ENCODE measurements at places on chromosomes 1 and 21. TPM values are rescaled to one million over a fixed set of nuclear protein-coding genes. Genes with fewer than 3 reads are reported as not detected.

SH2D5 gene
- total RNA-seq: not detected

IL20 gene
- not detected for total RNA-seq

C1orf87 gene
- total RNA-seq: not detected

S100A3 gene
- total RNA-seq: not detected

RAB13 gene
- total RNA-seq: 0.25 TPM

DNA sequence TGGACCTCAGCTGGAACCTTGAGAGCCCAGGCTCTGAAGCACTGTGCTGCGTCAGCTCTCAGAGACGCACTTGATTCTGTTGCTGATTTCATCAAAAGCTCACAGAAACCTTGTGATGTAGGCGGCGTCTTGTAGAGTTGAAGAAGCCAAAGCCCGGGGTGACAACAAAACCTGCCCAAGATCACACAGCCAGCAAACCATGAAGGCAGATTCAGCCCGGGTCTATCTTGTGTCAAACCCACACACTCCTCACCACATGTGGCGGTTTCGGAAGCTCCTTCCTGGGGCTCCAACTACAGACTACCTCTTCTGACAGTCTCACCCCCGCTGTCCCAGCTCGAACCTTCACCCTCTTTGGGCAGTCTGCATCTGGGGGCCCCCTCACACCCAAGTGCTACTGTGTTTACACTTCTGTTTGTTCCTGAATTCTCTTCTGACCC is 50.4 kb downstream of the TENT5C start:
- H3K36me3 ChIP-seq: no peaks in the 10 kb centered on the region
- no peaks in the 10 kb centered on the region for H3K27me3 ChIP-seq
- peaks cover 94% of the 10 kb centered on the region for H3K4me1 ChIP-seq
- H3K4me3 ChIP-seq: no peak overlapping the region
- H3K27ac ChIP-seq: peak overlapping the region; percentile 80

DNA sequence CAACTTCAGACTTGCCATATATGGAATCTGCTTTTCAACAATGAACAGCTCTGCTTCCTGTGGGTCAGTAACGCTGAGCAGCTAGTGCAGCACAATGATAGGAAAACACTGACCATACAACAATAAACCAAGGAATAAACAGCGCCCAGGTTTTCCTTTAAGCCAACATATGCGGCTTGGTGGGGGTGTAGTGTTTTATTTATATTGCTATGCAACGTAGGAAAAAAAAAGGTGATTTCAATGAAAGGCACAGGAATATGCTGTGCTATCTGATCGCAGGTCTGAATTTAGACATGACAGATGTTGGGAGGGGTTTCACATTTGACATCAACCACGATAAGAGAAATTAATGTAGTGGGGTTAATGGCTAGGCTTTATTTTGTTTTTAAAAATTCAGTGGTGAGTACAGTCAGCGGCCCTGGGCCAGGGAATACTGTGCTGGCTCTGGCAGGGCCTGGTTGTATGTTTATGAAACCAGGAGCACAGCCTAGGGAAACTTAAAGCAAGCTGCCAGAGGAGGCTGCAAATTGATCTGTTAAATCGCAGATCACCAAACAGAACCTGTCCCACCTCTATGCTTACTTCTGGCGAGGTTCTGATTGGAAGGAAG is 4.3 kb downstream of the TSPAN2 start:
- H3K4me1 ChIP-seq: peaks cover 46% of the 10 kb centered on the region
- H3K27ac ChIP-seq: peak overlapping the region; percentile 49
- no peaks in the 10 kb centered on the region for H3K36me3 ChIP-seq
- no peak overlapping the region for H3K4me3 ChIP-seq

DNA sequence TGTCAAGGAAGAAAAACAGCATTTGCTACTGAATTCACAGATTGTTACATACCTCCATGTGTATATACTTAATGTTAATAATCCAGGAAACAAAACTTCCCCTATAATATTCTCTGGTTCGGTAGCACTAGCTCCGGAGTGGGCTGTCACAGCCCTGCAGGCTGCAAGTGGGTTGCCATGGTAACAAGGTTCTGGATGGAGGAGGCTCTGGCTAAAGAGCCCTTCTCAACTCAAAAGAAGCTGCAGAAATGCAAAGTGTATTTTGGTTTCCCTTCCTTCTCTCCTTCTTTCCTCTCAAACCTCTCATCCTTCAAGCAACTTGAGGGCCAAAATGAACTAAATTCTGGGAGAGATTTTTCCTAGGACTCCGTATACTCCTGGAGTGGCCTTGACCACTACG is 45.2 kb downstream of the ASTN1 start:
- no peak overlapping the region for H3K4me3 ChIP-seq
- H3K4me1 ChIP-seq: no peaks in the 10 kb centered on the region
- no peaks in the 10 kb centered on the region for H3K27me3 ChIP-seq
- no peak for DNase-seq
- H3K36me3 ChIP-seq: no peaks in the 10 kb centered on the region

DNA sequence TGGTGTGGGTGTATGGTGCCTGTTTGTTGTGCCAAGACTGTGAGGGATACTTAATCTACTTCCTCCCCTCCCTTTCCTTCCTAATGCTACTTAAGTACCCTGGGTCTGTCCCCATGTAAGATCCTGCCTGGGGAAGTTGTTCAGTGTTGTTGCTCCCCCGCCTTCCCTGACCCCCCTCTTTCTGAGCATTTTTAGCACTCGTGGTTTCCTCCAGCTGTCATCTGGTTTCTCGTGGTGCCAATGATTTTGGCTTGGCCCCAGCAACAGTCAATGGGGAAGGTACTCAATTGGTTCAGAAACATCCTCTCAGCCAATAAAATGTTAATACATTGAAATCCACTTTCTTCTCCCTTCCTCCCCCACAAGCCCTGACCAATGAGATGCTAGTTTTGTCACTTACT is 8.0 kb upstream of the B4GALT3 start:
- no peak overlapping the region for H3K4me3 ChIP-seq
- H3K27ac ChIP-seq: peak overlapping the region; percentile 83
- no peaks in the 10 kb centered on the region for H3K36me3 ChIP-seq
- peak; percentile 93 for DNase-seq
- H3K4me1 ChIP-seq: peaks cover 72% of the 10 kb centered on the region
- H3K27me3 ChIP-seq: no peaks in the 10 kb centered on the region

DNA sequence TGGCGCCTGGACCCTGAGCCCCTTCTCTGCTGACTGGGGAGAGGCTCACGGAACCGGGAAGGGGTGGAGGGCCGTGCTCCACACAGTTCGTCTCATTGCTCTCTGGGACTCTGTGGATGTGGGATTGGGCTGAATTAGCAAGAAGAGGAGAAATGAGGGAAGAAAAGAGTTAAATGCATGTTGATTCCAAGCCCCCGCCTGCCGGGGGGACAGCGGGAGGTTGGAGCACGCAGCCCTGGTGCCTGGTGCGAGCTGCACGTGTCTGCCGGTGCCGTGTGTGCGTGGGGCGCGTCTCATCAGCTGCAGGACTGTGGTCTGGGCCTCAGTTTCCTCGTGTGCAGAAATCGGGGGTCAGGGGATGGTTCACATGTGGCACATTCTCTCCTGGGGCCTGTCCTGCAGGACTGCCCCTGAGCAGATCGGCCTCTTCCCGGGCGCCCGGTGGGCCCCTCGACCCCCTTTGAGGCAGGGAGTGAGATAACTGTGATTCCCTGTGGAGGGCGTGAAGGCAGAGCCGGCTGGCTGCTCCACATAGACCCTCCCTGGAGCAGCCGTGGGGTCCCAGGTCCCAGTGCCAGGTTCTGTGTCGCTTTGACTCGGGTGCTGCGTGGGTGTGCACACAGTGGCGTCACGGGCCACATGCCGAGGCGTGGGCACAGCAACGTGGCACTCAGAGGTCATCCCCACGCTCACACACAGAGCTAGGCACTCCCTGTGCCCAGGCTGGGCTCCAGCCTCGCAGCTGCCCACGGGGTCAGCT is 11.4 kb downstream of the SAMD11 start:
- H3K36me3 ChIP-seq: no peaks in the 10 kb centered on the region
- no peak overlapping the region for H3K4me3 ChIP-seq
- H3K27ac ChIP-seq: no peak overlapping the region
- H3K27me3 ChIP-seq: peaks cover 12% of the 10 kb centered on the region
- peaks cover 13% of the 10 kb centered on the region for H3K4me1 ChIP-seq

- H3K4me1 ChIP-seq: peaks cover 21% of the 10 kb centered on the region
- no peak overlapping the region for H3K4me3 ChIP-seq
- no peaks in the 10 kb centered on the region for H3K27me3 ChIP-seq
- no peaks in the 10 kb centered on the region for H3K36me3 ChIP-seq
These were observed 4.4 kb upstream of the RHEX start for GRCh38 chr1:206048582-206048981.

GRCh38 chr1:40435471-40435870 is 14.8 kb upstream of the ZFP69B start:
- DNase-seq: no peak
- no peaks in the 10 kb centered on the region for H3K27me3 ChIP-seq
- H3K4me1 ChIP-seq: no peaks in the 10 kb centered on the region

All from natural killer cell (primary cell).